ENCODE measurements at places on chromosomes 3 and 15.

GRCh38 chr3:127041933-127042332 is 59.0 kb downstream of the PLXNA1 start:
- no peak for DNase-seq

- DNase-seq, result no peak
Measured at GRCh38 chr3:183664913-183665381, 29.5 kb downstream of the KLHL24 start.

GRCh38 chr3:114058646-114059045 is 2.1 kb downstream of the QTRT2 start:
- no peak for DNase-seq

GRCh38 chr3:138908846-138909245 is 38.1 kb downstream of the FOXL2 start:
- no peak for DNase-seq

GRCh38 chr3:53817809-53818208 is 28.4 kb downstream of the CHDH start:
- no peak for DNase-seq

GRCh38 chr3:31219131-31219843 is 313.4 kb upstream of the STT3B start:
- DNase-seq, result no peak

DNA sequence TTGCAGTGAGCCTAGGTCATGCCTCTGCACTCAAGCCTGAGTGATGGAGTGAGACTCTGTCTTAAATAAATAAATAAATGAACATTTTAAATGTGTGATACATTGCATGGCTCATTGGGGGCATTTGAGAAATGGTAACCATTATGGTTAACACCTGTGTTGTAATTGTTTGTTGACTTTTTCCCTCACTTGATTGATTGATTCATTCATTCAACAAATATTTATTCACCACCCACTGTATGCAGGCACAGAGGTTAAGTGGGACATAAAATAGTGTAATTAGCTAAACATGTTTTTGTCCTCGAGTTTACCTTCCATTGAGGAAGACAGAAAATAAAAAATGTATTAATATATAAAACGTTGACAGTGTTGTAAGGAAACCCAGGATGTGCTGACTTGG is 127.1 kb upstream of the ANKRD28 start:
- DNase-seq, result no peak

DNA sequence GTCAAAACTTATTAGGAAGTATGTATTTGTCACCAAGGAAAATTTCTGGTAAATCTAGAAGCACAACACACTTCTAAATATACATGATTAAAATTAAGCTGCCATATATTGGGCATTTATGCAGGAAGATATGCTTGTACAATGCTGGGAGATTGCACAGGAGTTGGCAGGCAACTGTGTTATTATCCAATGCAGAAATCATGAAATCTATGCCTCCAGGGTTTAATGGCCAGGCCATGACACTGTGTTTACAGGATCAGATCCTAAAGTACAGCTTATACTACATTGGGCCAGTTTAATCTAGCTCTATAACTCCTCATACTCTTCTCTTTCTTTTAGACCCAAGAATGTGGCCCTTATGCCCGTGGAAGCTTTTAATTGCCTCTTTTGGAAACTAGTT is 391.4 kb upstream of the DPH6 start:
- no peak for DNase-seq
